Activated CD4-positive, CD25-positive, alpha-beta regulatory T cell (primary cell): ENCODE measurements at places on chromosomes 1 and 21.

- no peak for DNase-seq
These were observed 7.0 kb downstream of the COL24A1 start for GRCh38 chr1:86149591-86149990.

DNA sequence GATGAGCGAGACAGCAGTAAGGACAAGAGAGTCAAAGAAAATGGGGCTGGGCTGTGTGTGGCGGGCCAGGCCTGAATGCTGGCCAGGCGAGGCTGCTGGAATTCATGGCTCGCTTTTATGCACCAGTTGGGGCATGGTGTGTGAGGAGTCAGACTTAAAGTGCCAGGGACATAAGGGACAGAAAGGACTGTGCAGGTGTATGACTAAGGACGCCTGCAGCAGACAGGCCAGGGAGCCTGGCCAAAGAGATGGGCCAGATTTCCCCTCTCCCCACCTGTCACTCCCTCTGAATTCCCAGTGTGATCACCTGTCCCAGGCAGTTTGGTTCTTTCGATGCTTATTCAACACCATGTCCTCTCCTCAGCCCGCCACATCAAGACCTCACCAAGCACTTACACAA is 16.9 kb upstream of the SMIM12 start:
- DNase-seq, result no peak

- DNase-seq, result no peak
These were observed 145.5 kb downstream of the TBX15 start for GRCh38 chr1:118842452-118843201.

DNA sequence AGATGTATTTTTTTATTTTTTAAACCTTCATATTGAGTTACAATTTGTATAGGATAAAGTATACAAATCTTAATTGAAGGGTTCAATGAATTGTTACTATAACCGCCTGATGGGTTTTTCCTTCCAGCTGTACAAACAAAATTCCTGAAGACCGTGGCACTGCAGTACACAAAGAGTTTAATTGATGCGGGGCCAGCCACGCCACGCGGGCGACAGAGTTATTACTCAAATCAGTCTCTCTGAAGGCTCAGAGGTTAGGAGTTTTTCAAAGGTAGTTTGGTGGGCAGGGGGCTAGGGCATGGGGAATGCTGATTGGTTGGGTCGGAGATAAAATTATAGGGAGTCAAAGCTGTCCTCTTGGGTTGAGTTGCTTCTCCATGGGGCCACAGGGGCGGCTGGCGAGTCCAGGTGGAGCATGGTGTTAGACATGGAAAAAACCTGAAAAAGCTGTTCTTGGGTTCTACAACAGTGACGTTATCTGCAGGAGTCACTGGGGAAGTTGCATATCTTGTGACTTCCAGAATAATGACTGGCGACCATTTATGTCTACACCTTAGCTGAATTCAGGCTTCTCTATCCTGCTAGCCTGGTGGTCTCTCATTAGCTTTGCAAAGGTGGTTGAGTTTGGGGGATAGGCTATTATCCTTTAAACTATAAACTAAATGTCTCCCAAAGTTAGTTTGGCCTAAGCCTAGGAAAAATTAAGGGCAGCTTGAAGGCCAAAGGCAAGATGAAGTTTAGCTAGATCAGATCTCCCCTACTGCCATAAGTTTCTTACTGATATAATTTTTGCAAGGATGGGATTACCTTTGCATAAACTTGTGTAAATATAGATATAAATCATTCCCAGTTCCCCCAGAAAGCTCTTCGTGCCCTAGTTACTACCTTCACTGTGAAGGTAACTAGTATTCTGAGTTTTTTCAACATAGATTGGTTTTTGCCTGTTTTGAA is 13.0 kb upstream of the TMEM9 start:
- DNase-seq, result no peak

DNA sequence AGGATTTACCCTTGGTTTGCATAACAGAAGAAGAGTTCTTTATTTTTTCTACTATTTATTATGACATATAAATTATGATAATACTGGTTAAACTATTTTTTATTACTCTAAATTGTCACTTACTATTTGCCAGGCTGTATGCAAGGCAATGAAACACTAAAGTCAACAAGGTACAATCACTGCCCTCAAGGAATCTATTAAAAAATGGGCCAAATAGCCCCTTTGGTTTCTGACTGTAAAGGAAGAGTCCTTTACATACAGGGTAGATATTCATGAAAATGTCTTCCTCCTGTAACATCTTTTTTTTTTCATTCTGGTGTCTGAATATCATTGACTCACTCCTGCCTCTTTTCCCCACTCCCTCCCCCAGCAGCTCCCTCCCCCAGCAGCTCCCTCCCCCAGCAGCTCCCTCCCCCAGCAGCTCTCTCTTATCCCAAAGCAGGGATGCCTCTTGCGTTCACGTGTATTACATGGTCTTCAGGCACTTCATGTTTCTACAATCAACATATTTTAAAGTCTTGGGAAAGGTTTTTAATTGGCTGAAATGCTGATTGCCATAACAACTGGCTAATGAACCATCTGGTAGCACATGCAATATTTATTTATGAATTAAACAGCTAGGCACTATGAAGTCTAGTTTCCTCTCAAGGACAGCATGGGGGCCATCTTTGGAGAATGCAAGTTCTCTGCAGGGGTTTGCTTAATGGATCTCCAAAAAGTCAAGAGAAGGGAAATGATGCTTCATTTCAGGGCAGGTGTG is 400.4 kb upstream of the PLXNA2 start:
- no peak for DNase-seq
